ENCODE measurements at places on chromosomes 4 and X.

DNA sequence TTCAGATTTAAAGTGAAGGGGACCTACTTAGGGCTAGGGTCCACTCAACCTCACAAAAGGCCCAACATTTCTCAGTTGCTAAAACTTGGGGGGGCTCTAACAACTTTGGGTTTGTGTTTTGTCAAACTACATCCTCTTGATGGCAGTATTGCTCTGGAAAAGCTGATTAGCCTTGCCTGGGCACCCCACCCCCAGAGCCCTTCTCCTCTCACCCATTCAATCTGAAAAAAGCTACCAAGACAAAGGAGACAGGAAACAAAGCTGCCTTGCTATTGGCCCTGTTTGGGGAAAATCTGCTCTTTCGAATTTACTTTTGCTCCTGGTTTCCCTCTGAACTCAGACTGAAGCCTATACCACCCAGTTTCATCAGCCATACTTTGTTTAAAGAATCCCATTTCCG is 195.2 kb upstream of the STK26 start:
- peak; percentile 34 for DNase-seq

GRCh38 chrX:74234818-74235217 is 69.2 kb upstream of the ZCCHC13 start:
- no peak for DNase-seq

DNA sequence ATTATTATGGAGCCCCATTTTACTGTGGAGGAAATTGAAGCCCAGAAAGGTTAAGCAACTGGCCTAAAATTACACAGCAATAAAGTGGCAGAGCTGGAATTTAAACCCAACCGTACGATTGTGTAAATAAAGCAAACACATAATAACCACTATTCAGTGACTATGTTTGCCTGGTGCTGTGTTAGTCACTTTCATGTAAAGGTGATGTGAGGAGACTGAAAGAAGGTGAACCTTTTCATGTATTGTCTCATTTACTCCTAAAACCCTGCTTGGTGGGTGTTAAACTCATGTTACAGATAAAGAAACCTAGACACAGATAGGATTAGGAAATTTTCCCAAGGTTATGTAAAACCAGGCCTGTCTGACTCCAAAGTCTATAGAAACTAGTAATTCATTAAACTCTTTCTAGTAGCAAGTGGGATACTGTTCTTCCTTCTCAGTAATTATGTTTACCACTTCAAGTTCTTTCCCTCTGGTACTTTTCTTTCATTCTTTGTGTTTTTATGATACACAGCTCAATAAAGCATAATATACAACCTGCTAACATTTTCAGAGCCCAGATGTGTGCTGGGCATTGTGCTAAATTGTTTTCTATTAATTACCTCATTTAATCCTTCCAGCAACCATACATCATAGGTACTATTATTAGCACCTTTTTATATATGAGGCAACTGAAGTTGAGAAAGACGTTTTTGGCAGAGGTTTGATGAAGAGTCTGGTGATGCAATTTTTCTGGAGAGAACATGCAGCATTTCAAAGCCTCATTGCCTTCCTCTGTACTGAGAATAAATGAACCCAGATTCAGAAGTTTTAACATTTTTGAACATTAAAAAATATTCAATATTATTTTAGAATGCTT is 202.7 kb downstream of the SPRY1 start:
- no peak for DNase-seq

GRCh38 chr4:185532795-185533324 is 2.4 kb downstream of the PDLIM3 start:
- no peak for DNase-seq

DNA sequence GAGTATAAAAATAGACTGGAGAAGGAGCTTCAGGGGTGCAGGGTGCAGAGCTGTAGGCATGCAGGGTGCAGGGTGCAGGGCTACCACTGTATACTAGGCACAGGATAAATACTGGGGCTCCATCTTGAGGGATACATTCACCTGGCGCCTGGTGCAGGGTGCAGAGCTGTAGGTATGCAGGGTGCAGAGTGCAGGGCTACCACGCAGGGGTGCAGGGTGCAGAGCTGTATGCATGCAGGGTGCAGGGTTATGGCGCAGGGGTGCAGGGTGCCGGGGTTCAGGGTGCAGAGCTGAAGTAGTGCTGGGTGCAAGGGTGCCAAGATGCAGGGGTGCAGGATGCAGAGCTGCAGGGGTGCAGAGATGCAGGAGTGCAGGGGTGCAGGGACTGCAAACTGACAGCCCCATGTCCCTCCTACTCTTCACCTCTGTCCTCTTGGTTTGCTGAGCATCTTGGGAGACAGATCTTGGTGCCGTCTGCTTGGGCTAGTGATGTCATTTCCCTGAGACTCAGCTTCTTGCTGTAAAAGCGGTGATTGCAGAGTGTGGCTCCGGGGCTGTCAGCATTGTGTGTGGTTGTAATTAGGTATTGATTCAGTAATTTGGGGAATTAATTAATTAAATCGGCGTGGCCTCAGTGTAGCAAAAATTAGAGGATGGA is 91.2 kb downstream of the ADRA2C start:
- no peak for DNase-seq

GRCh38 chr4:96120206-96120605 is 280.3 kb downstream of the PDHA2 start:
- no peak for DNase-seq

DNA sequence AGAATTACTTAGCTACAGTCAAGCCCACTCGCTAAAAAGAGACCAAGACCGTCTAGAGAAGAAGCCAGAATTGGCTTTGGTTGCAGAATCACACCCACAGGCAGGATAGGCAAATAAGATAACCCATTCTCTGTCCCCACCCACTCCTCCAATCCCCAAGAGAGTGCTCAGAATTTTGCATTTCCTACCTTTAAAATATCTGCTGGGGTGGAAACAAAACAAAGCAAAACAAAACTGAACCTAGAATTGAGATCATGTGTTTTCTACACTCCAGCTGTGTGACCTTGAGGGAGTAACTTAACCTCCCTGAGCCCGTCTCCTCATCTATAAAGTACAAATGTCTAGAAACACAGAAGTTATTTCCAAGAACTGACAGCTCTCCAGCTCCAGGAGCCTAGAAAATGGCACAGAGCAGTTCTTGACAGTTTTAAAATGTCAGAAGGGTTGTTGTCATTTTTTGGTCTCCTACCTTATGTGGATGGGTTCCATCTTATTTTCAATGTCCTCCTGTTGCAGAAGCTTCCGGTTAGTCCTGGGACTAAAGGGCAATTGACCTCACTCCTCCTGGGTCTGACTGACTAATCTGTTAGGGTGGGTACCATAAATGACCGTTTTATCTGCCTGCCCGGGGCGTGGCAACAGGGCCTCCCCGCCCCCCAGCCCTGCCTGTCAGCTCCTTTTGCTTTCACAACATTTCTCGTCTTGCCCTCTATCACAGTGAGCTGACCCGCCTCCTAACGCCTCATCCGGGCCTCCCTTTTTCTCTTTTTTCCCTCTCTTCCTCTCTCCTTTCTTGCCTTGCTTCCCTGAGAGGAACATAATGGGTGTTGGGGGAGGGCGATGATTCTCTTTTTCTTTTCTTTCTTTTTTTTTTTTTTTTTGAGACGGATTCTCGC is 114.0 kb downstream of the RBM47 start:
- no peak for DNase-seq

DNA sequence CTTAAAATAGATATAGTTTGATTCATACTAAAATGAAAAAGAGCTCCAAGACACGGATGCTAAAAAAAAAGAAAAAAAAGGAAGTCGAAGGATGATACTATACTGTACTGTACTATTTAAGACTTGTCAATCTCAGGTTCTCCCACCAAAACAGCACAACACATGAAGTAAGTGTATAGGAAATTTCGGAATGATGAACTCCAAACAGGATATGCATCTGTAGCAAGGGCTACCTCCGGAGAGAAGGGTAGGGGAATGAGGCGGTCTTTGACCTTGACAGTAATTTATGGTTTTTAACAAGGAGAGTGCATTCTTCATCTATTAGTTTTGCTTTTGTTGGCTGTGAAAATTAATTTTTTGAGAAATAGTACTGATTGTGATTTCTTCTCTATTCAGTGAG is 541 bp upstream of the FIP1L1 start:
- DNase-seq, result no peak

DNA sequence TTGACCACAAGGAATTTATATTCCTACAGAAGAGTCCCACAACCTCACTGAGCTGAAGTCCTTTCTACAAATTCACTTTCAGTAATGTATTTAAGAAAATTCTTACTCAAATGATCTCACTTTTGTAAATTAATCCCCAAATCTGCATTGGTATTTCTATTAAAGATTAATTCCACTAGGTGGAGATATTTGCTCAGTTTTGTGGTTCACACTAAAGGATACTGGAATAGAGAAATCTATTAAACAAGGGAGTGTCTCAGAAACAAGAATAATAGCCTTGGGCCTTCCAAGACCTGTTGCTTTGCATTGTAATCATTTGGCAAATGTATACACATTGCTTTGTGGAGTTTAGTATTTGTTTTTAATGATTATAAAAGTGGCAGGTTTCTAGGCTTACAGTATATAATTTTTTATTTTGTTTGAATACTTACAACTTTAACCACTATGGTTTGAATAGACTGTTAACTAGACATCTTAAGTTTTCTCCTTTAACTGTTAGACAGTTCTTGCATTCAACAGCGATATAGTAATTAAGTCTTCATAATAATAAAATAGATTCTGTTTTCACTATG is 25.9 kb downstream of the CFAP299 start:
- no peak for DNase-seq
